ENCODE measurements at places on chromosomes 6 and 20.
A peak's percentile ranks its signal among the peaks of the same experiment; 100 is the strongest.

DNA sequence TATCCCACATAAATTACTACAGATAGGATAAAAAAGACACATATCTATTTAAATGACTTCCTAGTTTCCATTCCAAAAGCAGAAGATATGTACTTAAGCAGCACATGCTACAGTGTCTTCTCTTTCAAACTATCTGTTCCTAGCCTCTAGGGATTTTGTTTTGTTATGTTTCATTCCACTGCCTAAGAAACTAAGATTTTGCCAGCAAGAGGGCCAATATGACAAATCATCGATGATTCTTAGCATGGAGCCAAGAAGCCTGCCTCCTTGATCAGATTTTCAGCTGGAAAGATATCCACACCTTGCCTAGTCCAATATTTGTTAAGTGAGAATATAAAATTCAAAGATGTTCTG is 7.0 kb downstream of the SNX5 start:
- DNase-seq: no peak

GRCh38 chr6:149079911-149080491 is 237.5 kb upstream of the TAB2 start:
- DNase-seq: no peak

GRCh38 chr6:29667158-29667557 is 10.3 kb downstream of the MOG start:
- DNase-seq: no peak

DNA sequence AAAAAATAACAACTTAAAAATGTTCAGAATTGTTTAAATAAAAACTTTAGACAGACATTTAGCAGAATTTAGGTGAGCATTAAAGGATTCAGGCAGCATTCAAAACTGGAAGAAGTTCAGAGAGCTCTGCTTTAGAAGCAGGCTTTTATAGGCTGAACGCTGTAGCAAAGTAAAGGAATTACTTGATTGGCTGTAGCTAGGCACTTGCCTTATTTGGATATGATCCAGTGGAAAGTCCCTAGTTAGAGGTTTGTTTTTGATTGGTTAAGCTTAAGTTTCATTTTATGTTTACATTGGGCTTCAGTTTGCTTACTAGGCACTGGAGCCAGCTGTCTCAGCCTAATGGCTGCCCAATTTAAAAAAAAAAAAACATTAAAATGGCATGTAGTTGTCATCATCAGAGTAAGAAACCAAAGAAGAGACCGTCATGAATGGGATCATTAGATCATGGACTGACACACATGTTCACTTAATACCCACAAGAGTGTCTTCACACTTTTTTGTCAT is 65.1 kb downstream of the CBFA2T2 start:
- DNase-seq: peak; percentile 87

DNA sequence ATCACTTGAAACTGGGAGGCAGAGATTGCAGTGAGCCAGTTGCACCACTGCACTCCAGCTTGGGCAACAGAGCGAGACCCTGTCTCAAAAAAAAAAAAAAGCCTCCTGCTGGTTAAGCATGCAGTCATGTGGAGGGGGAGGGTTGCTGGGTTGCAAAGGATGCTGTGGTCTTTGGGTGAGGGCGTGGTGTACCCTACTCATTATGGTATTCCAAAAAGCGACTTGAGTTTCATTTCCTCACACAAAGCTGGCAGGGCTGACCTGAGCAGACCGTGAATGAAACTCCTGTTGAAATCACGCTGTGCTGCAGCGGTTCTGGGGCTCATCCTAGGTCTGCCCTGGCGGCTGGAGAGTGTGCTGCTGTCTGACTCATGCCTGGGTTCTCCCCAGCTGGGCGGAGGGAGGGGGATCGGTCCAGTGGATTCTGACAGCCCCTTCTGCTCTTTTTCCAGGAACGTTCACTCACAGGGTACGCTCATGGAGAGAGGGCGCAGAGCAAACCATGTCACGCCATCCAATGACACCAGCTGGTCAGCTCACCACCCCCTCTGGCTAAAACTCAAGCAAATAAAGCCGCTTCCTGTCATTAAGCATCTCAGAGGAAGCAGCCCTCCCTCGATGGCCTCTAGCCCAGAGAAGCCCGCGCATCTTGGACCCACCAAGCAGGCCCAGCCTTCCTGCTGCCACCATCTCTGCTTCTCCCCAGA is 166.2 kb downstream of the SCML4 start:
- DNase-seq: no peak

DNA sequence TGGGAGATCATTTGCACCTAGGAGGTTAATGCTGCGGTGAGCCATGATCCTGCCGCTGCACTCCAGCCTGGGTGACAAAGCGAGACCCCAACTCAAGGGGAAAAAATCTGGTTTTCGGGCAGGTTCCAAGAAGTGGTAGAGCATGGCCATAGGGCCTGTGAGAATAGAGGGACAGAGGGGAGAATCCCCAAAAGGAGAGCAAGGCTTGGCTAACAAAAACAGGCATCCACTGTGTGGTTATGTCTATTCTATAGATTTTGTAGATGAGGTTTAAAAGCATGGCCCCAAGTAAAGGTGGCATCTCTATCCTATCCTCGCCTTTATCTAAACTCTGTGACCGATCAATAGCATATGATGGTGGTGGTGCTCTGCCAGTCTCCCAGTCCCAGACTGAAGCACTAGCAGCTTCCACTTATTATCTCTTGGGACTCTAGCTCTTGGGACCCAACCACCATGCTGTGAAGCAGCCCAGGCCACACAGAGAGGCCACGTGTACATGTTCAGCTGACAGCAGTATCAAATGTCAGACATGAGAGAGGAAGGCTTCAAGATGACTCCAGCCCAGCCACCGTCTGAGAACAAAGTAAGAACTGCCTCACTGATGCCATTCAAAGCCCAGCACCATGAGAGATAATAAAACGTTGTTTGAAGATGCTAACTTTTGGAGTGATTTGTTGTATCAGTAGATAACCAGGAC is 27.7 kb downstream of the EIF2S2 start:
- no peak for DNase-seq

DNA sequence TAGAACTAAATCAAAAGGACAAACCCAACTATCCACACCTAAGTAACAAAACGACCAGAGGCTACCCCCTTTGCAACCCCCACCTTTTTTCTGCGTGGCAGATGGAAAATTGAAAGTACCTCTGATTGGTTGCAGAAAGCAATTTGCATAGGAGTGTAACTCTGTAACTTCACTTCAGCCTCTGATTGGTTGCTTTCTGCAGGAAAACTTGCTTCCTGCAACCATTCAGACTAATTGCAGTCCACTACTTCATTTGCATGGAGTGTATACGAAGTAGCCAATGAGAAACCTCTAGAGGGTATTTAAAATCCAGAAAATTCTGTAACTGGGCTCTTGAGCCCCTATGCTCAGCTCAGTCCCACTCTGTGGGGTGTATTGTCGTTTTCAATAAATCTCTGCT is 129.1 kb upstream of the OLIG3 start:
- no peak for DNase-seq

GRCh38 chr20:57474816-57475215 is 50.1 kb downstream of the CTCFL start:
- DNase-seq: no peak

- no peak for DNase-seq
Observed at GRCh38 chr6:84763886-84764331, 489 bp downstream of the TBX18 start.

- no peak for DNase-seq
Observed at GRCh38 chr20:58790454-58790853, 60.2 kb downstream of the GNAS-AS1 start.

- DNase-seq: no peak
Observed at GRCh38 chr6:74638412-74638811, 567.4 kb downstream of the COL12A1 start.

GRCh38 chr20:50120935-50121693 is 8.2 kb upstream of the UBE2V1 start:
- no peak for DNase-seq

DNA sequence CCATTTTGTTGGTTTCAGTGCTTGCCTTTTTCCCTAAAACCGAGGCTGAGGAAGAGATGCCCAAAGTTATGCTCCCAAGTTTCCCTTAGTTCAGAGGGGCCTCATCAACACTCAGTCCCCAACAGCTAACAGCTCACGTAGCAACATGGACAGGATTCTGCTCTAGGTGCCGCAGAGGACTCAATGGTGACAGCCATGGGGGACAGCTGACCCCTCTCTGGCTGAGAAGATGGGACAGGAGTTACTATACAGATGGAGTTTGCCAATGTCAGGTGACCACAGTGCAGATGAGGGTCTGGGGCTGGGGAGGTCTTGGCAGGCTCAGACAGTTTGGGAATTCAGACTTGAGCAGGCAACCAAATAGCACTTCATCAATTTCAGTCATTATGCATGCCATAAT is 67.3 kb downstream of the NPEPL1 start:
- DNase-seq: no peak

- no peak for DNase-seq
Observed at GRCh38 chr6:6596529-6597328, 8.2 kb downstream of the LY86 start.

GRCh38 chr6:133630651-133631050 is 258.3 kb upstream of the TCF21 start:
- DNase-seq: no peak

DNA sequence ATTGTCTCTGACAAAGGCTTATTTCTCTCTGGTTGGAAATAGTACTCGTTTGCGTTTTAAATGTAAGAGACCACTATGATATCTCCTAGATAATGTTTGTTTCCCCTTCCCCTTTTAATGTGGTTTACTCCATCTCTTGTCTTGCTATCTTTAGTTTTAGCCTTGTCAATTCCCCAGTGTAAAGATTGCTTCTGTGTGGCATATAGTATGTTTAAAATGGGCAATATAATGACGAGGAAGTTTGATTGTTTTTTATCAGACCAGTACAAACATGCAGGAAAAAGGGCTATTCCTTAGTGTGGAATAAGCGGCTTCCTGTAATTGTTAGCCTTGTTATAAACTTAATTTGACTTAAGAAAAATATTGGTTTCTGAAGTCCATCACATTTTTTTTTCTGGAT is 3.1 kb downstream of the QKI start:
- DNase-seq: no peak

DNA sequence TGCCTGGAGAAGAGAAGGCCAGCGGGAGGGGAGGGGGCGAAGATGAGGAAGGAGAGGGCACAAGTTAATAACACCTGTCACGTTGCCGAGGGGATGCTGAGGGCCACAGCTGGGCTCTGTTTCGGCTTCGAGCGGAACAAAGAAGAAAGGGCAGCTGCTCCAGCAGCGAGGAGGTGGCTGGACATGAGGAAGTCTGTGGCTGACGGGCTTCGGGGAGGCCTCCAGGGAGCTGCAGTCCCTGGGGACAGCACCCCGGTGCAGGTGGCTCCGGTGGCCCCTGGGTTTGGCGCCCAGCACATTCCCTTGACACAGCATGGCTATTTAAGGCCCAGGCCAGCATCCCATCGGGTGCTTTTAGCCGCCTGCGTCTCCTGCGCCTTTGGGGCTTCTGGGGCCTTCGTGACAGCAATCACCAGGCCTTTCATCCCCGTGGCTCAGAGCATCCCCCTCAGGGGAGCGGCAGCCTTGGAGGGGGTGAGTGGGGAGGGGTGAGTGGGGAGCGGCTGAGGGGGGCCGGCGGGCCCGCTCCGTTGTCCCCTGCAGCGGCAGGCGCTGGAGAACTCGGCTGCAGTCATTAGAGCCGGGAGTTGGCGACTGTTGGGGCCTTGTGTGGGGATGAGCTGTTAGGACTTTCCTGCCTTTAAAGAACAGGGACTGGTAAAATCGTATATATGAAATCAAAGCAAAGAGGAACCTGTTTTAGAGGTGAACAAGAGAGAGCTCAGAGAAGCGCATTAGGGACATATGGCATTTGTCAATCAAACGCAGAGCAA is 99.0 kb downstream of the TMEM242 start:
- DNase-seq: no peak

DNA sequence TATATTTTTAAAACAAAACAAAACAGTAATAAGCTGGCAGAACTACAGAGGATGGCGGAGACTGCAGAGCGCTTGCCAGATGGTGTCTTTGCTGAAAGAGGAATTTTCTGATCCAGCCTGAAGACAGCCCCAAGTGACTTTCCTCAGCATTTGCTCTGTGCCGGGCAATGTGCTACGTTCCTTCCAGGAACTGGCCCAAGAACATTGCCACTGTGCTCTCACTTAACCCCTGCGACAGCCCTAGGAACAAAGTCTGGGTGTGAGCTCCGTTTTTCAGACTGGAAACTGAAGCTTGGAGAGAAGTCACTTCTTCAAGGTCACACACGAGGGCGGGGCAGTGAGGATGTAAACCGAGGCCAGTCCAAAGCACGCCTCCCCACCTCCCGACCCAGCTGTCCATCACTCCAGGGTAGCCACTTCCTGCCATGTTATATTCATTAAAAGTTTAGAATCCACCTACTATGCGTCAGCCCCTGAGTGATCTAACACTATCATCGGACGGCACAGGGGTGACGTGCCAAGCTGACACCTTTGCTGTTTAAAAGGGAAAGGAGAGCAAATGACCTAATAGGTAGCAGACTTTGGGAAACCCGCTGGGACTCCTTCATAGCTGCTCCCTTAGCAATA is 22.3 kb upstream of the BMP7 start:
- DNase-seq: no peak

DNA sequence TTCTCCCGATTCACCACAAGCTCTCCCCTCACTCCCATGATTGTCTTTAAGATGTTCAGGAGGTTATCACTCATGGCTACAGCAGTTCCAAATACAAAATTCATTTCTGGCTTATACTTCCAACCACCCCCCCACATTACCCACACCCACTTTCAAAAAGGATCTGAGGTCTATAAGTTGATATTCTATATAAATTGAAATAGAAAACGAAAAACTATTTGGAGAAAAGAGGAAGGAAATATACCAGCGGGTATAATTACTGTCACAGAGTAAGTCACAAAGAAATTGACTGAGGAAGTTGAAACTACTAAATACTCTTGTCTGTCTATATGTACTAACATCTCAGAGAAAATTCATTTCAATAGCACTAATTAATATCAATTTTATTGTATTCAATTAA is 112.7 kb upstream of the TNFAIP3 start:
- no peak for DNase-seq

Measured in epithelial cell of proximal tubule (primary cell).